ENCODE measurements at places on chromosomes 16 and 17.

GRCh38 chr16:24537474-24538337, 1.7 kb upstream of the RBBP6 start:
- DNase-seq = no peak

GRCh38 chr16:64900517-64900916, 221.3 kb downstream of the CDH11 start:
- no peak for DNase-seq

GRCh38 chr17:79338152-79338551, 263.5 kb downstream of the ENGASE start:
- DNase-seq = no peak

- no peak for DNase-seq
These were observed 99.2 kb downstream of the NTN1 start for GRCh38 chr17:9120471-9120870.

DNA sequence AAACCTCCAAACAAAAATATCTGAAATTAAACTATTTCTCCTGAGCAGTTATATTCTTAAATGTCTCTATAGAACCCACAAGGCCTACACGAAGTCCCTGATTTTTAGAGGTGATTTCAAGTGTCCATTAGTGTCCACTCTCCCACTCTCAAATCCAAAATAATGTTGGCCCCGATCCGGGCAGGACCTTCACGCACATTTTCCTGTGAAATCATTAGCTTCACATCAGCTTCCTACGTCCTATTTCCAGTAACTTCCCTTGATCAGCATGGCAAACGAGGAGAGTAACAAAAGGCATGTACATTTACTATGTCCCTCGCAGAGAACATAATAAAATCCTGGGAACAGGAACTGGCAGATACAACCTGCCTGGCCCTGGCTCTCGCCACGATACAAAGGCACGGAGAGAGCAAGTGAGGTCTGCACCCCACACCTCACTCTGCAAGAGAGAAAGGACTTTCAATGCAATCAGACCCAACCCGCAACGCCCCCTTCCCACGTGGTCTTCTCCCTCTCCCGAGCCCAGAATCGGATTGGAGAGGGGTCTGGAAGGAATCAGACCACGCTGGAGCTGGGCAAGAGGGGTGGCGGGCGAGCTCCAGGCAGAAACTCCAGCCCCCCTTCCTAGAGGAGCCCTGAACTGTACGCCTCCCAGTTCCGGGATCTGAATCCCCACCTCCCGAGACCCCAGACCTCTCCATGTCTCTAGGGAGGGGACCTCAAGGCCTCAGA, 17.5 kb upstream of the C17orf78 start:
- peak; percentile 63 for DNase-seq

DNA sequence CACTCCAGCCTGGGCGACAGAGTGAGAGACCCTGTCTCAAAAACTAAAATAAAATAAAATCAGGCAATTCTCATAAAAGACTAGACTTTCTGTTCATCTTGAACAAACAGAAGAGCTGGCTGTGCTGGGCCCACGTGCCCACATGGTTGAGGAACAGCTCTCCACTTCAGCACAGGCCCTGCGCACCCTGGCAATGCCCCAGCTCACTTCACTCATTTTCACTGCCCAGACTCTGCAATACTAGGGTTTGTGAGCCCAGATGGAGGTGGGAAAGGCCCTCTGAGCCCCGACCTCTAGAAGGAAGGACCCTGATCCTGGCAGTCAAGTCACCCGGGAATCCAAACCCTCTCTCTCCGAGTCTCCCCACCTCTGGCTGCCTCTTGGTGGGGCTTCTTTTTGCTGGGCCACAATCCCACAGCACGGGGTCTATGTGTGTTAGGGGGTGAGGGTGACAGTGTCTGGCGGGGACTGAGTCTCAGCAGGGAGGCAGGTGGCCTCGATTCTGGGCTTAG, 14.8 kb downstream of the MYLK3 start:
- DNase-seq = no peak
